Muscle of back (tissue), 13 donors: ENCODE measurements at places on chromosomes 16 and 17. TPM values are rescaled to one million over a fixed set of nuclear protein-coding genes. Genes with fewer than 3 reads are reported as not detected.
A peak's percentile ranks its signal among the peaks of the same experiment; 100 is the strongest.

The BEAN1 gene
- 1.3 TPM for polyA plus RNA-seq

The HOXB5 gene
- 1.6 TPM for polyA plus RNA-seq

The HELZ gene
- polyA plus RNA-seq, result 15.4 TPM

DNA sequence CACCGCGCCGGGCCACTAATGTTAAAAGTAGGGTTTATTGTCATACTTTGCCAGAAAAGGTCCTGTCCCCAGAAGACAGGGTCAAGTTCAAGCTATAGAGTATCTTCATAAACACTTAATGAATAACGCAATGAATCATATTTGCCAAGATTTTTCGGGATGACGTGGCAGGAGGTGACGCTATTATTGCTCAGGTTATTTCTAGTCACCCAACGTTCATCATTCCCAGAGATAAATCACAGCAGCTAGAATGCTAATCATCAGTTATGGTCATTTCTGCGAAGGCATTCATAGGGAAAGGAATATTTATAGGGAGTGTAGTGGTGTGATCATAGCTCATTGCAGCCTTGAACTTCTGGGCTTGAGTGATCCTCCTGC is 2.0 kb downstream of the TMC5 start:
- DNase-seq, result no peak

DNA sequence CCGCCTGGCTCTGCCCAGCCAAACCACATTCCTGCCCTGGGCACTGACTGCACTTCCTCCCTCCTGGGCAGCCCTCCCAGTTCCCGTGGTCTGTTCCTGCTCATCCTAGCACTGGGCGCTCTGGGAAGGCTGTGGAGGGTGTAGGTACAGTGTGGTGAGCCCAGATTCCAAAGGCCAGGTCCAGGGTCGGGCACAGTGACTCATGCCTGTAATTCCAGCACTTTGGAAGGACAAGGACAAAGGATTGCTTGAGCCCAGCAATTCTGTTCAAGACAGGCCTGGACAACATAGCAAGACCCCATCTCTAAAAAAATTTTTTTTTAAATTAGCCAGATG is 30.6 kb downstream of the C16orf74 start:
- DNase-seq, result no peak

GRCh38 chr16:12903407-12904328 is 2.3 kb downstream of the SHISA9 start:
- no peak for DNase-seq

GRCh38 chr17:11996722-11997146 is 541 bp downstream of the ZNF18 start:
- DNase-seq, result peak; percentile 51

DNA sequence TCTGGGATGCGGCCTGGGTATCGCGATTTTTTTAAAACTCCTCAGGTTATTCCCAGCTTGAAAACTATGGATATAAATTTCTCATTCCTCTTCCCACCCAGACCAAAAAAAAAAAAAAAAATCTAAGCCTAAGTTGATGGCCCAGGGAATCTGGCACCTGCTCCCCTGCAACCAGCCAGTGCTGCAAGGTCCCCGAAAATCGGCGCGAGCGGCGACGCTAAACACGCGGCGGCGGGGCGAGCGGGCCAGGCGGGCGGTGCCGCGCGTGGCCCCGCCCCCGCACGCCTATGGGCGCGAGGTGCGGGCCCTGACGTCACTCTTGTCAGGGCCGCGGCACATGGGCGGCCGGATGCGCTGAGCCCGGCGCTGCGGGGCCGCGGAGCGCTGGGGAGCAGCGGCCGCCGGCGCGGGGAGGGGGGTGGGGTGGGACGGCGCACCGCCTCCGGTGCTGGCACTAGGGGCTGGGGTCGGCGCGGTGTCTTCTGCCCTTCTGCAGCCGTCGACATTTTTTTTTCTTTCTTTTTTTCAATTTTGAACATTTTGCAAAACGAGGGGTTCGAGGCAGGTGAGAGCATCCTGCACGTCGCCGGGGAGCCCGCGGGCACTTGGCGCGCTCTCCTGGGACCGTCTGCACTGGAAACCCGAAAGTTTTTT is at the start of gene HLF:
Gene HLF (plus strand): TSS at position 316 of the 654 bp plus-strand sequence. CDS start 525 bp downstream, outside the sequence.
- DNase-seq, result peak; percentile 84

DNA sequence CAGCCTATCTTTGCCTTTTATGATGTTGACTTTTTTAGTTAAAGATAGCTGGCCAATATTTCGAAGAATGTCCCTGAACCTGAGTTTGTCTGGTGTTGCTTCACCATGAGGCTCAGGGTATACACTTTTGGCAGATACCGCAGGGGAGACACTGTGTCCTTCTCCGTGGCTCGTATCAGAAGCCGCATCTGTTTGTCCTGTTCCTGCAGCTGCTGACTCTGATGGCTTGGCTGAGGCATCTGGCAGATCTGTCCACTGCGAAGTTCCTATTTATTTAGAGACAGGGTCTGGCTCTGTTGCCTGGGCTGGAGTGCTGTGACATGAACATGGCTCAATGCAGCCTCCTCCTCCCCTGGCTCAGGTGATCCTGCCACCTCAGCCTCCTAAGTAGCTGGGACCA is 93.5 kb downstream of the CRISPLD2 start:
- no peak for DNase-seq

DNA sequence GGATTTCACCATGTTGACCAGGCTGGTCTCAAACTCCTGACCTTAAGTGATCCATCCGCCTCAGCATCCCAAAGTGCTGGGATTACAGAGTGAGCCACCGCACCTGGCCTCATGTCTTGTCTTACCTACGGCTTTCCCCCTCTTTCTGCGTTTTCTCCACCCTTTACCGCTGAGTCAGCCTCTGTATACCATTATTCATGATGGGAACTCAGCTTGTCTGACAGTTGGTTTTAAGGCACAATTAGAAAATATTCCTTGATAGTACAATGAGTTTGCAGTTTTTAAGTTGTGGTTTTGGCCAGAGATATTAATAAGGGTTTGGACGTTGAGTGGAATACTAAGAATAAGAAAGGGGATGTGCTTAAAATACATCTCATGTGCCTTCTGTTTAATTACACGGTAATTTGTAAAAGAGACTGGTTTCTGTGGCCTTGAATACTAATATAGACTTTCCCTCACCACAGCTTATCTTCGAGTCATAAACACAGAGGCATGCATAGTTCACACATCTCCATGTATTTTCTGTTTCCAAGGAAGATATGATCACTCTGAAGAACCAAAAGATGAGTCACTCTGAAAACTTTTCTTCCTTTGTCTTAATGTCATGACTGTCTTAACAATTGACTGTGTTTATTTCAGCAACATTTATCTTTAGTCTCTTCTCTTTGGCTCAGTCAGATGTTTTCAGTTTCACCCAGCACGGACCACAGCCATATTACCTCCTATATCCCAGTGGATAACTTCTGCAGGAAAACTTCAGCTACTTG is 54.4 kb downstream of the PITPNC1 start:
- peak; percentile 67 for DNase-seq

DNA sequence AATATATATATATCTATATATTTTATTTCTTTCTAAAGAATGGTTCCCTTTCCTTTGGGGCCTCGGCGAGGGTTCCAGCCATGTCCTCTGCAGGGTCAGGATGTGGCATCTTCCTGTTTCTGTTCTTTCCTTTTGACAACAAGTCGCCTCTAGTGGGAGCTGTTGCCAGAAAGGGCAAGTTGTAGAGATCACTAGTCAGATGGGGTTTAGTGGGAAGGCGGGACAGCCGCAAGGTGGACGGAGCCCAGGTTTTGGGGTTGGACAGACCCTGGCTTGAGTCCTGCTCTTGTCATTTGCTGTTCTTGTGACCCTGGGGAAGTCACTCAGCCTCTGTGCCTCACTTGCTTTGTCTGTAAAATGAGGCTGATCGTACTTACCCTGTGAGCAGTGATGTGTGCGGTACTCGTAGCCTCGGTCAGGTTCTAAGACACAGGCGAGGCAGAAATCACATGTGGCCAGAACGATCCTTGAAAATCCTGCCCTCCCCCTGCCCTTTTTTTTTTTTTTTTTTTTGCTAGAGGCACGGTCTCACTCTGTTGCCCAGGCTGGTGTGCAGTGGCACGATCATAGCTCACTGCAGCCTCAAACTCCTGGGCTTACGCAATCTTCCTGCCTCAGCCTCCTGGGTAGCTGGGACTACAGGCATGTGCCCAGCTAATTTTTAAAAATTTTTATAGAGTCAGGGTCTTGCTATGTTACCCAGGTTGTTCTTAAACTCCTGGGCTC is 80.1 kb downstream of the ABCC6 start:
- no peak for DNase-seq

- DNase-seq, result no peak
Measured at GRCh38 chr17:82836823-82837357, 2.9 kb downstream of the ZNF750 start.
